NCI-H1436 treated with DMSO at 0.1 percent for 48 hours (cell line): ENCODE measurements at places on chromosomes 6 and 20.
A peak's percentile ranks its signal among the peaks of the same experiment; 100 is the strongest.

GRCh38 chr20:2919518-2920245 is 46.4 kb downstream of the PTPRA start:
- DNase-seq: no peak

DNA sequence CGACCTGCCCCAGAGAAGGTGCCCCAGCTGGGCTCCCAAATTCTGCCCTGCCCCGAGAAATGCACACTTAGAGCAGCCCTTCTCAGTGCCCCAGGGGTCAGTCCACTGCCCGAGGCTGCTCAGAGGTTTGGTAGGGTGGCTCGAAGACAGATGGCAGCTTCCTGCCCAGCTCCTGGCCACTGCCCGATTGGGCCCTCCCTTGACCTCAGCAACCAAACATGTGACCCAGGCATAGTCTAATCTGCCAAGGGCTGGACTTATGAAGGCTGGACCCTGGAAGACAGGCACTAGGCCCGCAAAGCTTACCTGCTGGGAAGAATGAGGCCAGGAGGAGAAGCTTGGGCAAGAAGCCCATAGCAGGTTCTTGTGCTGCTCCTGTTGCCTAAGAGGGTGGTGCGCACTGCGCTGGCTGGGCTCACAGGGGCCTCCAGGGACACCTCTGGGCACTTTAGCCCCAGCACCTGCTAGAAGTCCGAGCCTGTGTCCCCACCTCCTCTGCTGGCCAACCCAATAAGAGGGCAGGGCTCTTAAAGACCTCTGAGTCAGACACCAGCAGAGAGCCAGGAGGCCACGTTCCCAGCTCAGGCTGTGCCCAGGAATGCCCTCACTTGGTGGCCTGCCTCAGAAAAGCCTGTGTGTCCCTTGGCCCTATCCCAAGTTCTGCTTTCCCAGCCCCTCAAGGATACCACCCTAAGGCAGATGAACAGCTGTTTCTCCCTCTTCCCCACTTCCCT is 5.5 kb downstream of the SIGLEC1 start:
- DNase-seq: no peak

GRCh38 chr6:3610921-3611320 is 140.6 kb downstream of the PXDC1 start:
- no peak for DNase-seq

GRCh38 chr6:89148016-89148750 is 2.3 kb downstream of the PM20D2 start:
- DNase-seq: no peak

DNA sequence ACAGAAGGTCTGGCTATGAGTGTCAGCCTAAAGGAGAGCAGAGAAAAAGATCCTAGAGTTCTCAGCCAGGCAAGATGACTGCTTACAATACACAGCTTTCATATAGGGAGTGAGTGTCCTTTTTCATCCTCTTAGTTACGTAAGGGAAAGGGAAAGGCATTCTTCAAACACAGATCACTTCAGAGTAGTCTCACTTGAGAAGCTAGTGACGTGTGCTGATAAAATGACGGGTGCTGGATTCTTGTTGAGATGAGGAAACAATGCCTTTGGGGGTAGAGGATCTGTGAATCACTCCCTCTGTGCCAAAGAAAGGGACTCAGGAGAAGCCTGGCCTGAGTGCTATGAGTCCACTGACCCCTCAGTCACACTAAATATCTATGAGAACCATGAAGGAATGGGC is 117.3 kb downstream of the QRSL1 start:
- peak; percentile 63 for DNase-seq
